ENCODE measurements at places on chromosomes 5 and 9.

DNA sequence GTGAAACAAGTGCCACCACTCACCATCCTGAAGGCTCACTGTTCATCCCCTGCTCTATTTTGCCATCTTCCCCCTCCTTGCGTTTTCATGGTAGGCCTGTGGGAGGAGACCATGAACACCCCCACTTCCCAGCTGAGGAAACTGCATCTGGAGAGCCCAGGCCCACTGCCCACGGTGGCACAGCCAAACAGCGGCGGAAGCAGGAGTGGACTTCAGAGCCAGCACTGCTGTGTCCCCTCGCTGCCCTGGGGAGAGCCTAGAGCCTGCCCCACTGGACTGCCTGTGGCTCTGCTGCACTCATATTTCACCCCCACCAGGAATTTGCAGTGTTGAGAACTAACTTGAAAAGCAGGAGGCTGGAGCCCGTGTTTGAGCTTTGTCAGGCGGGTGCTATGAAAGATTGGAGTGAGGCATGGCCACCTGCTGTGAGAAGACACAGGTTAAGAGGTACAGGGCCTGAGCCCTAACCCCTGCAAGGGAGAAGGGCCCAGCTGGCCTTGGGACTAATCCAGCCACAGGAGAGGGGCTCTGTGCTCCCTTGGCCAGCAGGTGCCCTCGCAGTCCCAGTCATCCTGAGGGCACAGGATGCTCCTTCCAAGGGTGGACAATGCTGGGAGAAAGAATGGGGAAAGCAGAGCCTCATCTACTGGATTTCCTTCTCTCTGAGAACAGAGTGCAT is 79.0 kb downstream of the MACROH2A1 start:
- DNase-seq, result no peak

DNA sequence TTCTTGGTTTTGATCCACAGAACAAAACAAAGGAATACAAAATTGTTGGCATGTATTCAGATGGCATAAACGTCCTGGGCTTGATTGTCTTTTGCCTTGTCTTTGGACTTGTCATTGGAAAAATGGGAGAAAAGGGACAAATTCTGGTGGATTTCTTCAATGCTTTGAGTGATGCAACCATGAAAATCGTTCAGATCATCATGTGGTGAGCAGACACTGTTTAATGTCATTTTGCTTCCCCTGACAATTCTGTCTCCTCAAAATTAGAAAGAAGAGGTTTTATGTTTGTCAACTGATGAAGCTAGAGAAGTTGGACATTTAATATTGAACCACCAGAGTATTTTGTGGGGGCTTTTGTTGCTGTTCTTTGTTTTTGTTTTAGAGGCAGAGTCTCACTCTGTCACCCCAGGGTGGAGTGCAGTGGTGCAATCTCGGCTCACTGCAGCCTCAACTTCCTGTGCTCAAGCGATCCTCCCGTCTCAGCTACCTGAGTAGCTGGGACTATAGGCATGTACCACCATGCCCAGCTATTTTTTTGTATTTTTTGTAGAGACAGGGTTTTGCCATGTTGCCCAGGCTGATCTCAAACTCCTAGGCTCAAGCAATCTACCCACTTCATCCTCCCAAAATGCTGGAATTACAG is 82.0 kb downstream of the SLC1A1 start:
- no peak for DNase-seq

GRCh38 chr5:137657073-137657472 is 78.8 kb downstream of the KLHL3 start:
- DNase-seq, result no peak

DNA sequence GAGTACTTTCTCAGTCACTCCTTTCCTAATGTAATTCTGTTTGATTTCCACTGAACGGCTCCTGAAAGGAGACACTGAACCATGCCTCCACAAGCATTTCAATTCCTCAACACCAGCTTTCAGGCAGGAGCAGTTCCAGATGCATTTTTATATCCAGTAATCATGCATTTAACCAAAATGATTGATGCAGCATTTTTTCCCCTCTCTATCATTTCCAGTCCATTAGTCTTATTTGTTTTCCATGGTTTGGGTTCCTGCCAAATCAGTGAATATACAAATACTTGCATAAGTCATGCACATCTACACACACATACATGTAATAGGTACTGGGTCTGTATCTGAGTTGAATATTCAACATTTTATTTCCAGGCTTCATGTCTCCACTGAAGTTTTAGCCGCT is 122.7 kb downstream of the GRIA1 start:
- no peak for DNase-seq

- no peak for DNase-seq
Measured at GRCh38 chr9:121577166-121577565, 74.3 kb upstream of the DAB2IP start.

DNA sequence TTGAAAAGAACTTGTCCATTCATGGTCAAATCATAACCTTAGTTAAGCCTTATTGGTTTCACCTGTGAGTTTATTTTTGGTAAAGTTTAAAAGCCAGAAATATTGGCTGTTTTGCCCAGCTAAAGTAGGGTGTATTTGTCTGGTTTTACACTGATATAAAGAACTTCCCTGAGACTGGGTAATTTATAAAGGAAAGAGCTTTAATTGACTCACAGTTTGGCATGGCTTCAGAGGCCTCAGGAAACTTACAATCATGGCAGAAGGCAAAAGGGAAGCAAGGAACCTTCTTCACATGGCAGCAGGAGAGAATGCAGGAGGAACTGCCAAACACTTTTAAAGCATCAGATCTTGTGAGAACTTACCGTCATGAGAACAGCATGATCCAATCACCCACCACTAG is 55.3 kb downstream of the JAKMIP2 start:
- DNase-seq, result no peak

DNA sequence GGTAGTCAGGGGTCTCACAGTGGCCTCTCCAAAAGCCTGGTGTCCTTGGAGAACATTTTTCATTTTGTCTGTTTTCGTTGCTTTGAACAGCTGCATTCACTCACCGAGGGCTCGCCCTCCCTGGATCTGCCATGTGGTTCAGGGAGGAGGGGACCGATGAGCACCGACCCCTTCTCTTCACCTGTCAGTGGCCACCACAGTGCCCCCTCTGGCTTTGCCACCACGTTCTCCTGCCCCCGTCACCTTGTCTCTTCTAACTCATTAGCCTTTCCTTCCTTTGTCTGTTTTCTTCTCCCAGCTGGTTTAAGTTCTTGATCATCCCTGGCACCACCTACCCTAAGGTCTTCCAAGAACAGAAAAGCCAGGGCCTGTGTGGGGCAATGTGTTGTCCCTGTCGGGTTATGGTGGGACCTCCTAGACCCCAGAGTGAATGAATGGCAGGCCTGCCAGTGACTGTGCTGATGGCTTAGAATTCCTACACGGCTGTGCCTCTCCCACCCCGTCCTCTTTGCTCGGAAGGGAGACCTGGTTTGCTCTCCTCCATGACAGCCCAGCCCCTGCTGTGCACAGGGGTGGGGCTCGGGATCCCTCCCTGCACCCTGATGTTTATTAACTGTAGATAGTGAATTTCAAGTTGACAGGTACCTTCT is 90.0 kb downstream of the ANKRD33B start:
- DNase-seq, result no peak

DNA sequence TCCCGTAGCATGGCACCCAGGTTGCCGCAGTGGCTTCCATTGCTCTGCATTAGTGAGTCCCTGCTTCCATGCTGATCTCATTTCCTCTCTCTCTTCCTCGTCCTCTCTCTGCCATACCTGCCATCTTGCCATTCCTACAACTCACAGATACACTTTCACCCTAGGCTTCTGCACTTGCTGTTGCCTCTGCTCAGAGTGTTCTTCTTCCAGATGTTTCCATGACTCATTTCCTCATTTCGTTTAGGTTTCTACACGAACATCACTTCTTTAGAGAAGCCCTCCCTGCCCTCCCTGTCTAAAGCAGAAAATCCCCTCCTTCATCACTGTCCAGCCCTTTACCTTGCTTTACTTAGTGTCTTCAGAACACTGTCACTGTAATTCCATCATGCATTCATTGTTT is 115.2 kb upstream of the WWC1 start:
- DNase-seq, result no peak

DNA sequence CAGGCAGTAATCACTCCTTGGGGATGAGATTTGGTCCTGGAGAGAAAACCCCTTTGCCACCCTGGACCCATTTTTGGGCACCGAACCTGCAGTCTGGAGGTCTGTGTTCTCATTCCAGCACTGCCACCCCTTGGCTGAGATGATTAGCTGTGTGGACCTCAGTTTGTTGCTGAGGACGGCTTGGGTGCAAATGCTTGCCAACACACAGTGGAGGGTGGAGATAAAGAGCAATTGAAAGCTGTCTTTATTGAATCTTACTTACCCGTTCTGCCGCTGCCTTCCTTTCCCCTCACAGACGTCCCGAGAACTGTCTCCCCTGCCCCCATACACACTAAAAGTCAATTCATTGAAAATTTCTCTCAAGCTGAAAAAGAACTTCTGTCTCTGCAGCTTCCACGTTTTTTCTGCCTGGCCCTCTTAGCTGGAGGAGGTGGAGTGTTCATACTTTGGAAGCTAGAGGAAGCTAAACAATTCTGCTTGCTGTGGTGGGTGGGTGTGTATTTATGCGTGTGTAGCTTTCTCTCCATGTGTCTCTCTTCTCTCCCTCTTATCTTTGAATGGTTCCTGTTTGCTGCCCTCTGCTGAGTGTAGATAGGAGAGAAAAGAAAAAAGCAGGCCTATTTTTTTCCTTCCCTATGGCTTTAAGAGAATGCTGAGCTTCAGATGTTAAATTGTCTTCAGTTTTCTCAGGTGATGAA is 6.6 kb downstream of the GALNT10 start:
- DNase-seq, result no peak

DNA sequence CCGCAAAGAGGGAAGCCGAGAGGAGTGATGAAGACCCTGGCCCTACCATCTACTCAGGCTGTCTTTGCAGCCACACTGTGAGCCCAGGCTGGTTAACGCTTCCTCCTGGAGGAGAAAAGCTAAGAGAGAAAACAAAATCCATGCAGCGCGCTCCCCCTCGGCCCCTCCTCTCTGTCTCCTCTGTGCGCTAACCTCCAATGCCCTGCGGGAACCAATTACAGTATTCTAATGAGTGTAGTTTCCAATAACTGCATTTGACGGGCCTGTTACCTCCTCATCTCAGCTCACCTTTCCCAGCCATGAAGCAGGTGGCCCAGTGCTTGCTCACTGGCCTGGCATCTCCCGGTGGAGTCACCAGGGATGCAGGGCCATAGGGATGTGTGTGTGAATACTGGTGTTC is 565.5 kb downstream of the EBF1 start:
- no peak for DNase-seq

GRCh38 chr5:33408816-33409215 is 31.9 kb upstream of the TARS1 start:
- DNase-seq, result no peak

GRCh38 chr5:141654298-141654697 is 3.1 kb upstream of the FCHSD1 start:
- DNase-seq, result no peak

DNA sequence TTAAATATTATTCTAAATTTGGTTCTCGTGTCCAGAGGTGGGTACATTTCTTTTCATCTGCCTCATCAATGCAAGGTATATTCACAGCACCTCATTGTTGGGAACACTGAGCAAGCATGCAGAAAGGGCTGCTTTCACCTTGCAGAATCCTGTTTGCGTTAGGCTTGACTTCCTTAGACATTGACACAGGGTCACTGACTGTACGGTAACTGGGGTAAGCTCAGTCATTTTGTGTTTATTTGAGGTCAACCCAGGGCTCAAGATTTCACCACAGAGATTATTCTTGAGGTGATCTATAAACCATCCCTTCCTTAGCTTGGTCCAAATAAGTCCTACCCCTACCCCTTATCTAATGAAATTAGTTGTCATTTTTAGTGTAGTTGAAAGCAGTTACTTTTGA is 1.7 kb upstream of the PTPDC1 start:
- no peak for DNase-seq

DNA sequence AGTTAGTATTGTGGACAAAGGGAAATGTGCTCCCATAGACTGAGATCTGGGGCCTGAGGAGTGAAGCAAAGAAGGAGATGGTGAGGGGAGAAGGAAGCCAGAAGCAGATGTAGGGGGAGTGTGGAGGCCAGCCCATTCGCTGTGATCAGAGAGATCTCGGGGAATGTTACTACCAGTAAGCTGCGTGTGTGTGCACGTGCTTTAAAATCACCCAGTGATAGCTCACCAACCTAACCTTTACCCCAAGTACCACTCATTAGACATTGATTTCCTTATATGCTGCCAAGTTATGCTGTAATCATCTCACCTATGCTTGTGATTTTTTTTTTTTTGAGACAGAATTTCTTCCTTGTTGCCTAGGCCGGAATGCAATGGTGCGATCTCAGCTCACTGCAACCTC is 659.1 kb downstream of the IRX1 start:
- no peak for DNase-seq

- peak; percentile 36 for DNase-seq
Measured at GRCh38 chr9:136886610-136887597, 588 bp downstream of the TRAF2 start.

GRCh38 chr5:126752081-126752785 is 24.7 kb upstream of the LMNB1 start:
- DNase-seq, result no peak

- DNase-seq, result no peak
Measured at GRCh38 chr5:179192185-179192890, 132.2 kb downstream of the ZNF354C start.

GRCh38 chr9:109385499-109385898 is 64.6 kb upstream of the EPB41L4B start:
- DNase-seq, result no peak

DNA sequence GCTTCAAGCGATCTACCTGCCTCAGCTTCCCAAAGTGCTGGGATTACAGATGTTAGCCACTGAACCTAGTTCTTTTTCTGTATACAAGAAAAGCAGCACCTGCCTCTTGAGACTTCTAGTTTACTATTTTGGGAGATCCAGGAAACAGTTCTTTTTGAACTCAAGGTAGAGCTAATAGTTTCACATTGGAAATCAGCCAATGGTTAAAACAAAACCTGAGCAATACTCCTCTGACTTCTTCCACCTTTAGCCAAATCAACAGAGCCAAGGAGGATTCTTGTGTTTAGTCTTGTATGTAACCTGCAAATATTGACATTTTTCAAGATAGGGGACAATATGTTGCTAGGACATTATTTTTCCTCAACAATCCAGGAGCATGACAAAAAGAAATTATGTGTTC is 349.4 kb downstream of the SH3GL2 start:
- DNase-seq, result no peak

GRCh38 chr5:14742498-14742897 is 78.0 kb downstream of the OTULIN start:
- no peak for DNase-seq

DNA sequence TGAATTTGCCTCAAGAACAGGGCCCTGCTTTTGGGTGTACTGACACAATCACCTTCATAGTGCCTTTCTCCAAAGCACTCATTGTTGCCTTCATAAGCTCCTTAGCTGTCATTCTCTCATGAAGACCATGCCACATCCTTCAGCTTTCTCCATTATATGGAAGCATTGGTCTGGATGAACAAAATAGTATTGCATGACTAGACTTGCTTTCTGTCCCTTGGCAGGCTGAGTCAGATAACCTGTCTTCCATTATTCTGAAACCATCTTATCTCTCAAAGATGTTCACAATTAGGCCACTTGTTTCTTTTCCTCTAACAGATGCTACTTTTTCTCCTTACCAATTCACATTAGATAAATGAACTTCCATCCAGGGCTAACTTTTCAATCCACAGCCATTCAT is 297.9 kb downstream of the IRX1 start:
- no peak for DNase-seq

All from neuronal stem cell (in vitro differentiated cells).